RCC 7860 (cell line): ENCODE measurements at places on chromosomes 16 and 17.
A peak's percentile ranks its signal among the peaks of the same experiment; 100 is the strongest.

DNA sequence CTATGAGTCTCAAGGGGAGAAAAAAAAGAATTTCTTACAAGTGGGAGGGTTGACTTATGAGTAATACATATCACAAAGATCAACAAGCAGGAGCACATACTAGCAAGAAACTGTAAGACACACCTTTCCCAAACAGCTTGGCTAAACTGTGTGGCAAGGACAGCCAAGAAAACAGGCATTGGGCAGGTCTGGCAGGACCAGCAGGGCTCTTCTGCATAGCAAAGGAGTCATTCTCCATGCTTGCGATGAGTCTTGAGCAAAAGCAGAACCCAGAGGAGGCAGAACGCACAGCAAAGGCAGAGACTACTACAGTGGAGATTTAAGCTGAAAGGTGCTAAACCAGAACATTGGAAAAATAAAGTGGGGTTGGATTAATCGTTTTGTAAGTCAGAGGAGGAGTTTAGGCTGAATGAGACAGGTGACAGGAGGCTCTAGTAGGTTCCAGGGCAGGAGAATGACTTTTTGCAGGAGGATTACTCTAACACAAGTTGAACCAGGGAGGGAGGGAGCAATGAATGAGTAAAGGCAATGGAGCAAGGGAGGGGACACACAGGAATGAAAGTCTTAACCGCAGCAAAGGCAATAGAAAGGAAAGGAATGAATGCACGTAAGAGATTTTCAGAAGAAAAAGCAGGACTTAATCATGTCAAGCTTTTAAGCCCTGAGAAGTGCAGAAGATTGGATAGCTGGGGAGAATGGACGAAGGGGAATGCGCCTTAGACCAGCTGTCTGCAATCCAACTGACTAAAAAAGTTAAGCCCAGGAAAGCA is 2.7 kb downstream of the N4BP1 start:
- no peak for DNase-seq

DNA sequence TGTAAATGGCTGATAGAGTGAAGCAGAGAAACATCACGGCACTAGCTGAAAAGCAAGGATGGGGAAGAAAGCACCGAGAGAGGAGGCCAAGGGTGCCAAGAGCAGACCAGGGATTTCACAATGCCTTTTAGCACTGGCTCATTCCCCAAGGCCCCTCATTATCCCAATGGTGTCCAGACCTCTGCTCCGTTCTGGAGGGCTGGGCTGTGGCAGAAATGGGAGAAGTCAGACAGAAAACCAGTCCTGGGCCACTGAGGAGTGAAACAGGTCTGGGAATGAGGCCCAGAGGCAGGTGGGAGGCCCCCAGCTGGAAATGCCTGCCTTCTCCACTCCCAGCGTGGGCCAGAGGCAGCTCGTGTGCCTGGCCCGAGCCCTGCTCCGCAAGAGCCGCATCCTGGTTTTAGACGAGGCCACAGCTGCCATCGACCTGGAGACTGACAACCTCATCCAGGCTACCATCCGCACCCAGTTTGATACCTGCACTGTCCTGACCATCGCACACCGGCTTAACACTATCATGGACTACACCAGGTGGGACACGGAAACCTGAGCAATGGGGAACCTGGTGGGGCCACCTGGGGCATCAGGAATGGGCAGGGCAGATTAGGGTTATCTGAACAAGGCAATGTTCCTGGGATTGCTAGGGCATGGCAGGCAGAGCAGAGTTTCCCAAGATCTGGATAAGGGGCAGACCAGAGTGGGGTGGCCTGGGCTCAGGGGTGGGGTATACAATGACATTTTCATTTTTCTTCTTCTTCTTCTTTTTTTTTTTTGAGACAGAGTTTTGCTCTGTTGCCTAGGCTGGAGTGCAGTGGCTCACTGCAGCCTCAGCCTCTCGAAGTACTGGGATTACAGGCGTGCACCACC is 20.3 kb downstream of the ANKRD40 start:
- no peak for DNase-seq

- DNase-seq: peak; percentile 59
Observed at GRCh38 chr16:57871456-57871855, 69.2 kb upstream of the KIFC3 start.

DNA sequence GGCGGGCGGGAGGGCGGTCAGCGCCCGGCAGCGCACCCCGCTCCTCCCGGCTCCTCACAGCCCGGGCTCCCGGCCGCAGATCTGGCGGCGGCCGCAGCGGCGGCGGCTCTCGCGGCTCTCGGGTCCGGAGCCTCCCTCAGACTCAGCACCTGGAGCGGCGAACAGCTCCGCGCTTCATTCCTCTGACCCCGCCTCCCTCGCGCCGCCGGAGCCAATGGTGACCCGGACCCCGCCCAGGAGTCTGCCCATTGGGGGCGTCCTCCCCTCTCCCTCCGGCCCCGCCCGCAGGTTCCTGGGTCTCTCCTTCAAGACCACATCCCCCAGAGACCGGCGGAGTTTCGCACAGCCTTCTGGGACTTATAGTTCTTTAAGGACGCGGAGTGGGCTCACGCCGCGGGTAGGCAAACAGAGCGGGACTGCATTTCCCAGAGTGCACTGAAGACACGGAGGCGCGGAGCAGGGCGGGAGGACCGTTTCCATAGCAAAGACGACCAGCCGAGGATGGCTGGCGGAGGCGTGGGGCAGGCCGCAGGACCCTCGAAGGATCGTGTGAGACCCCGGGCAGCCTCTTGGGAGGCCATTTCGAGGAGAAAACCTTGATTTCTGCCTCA is at the start of gene SMPD3:
Gene SMPD3 (minus strand): TSS at position 149 of the 611 bp plus-strand sequence. CDS start 76,327 bp downstream, outside the sequence.
- peak; percentile 62 for DNase-seq

DNA sequence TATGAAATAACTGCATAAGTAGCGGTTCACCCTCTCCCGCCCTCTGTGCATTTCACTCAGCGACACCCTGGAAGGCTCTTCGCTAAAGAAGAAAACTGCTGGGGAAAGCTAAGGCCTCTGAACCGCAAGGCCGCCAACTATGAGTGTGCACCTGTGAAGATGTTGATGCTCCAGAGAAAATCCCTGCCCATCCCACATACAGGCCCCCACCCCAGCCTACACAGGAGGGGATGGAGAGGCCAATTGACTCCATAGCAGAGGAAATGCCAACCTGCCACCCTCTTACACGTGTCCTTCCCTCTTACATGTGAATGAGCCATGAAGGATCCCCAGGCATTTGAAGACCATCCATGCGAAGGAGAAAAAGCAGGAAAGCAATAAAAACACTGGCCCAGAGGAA is 104.8 kb downstream of the MGAT5B start:
- no peak for DNase-seq

DNA sequence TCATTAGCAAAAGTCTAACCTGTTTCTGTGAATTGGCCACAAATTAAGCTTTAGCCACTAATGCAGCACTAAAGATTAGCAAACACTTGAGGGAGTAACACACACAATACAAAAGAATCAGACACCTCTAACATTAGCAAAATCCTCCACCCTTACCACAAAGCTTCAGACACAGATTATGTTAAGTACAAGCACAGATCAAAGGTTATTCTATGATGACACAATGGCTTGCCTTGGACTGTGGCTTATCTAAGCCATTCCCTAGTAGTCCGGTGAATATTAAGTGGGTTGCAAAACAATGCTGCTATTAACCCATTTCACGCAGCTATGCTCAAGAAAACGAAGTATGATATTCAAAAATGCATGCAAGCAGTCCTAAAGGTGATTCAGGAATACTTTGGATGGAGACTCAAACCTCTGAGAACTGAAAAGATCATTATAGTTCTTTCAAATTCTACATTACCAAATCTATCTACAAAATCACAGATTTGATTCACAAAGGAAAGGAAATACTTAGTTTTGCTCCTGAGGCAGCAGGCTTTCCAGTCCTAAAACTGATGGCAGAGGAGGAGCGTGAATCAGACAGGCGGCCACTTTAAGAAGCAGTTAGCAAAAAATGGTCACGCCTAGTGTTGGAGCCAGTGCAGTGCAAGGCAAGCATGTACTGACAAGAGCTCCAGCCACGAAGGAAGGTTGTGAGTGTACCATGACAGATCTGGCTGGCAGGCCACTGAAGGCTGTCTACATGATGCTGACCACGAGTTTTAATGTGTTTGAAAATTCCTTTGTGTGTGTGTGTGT is 67.2 kb downstream of the PARN start:
- peak; percentile 57 for DNase-seq

DNA sequence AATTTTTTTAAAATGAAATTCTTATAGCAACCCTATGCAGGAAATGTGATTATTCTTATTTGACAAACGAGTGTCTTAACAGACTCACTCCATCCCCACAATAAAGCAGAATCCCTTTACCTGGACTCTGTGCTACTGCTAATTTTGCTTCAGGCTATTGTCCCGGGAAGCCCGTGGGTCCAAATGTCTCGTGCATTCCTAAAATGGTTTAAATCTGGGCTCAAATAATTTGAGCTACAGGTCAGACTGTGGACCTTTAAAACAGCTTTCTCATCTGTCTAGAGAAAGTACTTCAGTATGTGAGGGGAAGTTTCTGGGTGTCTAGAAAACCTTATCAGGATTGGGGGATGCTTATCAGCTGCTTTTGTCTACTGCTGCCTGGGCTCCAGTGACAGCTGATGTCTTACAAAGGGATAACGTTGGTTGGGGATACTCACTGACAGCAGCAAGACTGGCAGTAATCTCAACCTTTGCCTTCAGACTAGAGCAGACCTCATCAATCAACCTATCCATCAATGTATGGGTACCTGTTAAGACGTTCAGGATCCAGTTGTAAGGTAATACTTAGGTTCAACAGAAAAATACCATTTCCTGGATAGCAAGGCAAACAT is 197.9 kb upstream of the CDH11 start:
- DNase-seq: no peak

DNA sequence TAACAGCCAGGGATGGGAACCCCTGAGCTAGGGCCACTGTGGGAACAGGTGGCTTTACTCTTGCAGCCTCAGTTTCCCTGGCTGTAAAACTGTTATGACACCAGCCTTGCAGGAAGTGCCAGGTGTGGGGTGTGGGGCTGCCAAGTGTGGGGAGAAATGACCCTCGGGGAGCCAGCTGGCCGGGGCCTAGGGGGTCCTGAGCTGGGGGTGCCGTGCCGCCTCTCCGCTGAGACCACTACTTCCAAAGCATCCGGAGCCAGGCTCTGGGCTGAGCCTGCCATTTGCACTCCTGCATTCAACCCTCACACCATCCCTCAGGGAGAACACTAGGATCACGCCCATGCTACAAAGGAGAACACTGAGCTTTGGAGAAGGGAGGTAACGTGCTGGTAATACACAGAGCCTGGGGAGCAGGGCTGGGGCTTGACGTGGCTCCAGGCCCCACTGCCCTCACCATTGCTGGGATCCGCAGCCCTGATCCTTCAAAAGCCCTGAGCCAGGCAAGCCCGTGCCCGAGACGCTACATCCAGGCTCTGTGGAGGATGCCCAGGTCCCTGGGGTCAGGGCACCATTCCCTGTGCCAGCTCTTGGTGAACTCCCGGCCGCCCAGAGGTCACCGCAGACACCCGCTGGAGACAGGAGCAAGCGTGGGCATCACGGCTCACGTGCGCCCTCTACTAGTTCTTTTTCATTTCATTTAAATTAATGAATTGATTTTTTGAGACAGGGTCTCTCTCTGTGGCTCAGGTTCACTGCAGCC is 28.8 kb upstream of the GINS2 start:
- DNase-seq: peak; percentile 34

DNA sequence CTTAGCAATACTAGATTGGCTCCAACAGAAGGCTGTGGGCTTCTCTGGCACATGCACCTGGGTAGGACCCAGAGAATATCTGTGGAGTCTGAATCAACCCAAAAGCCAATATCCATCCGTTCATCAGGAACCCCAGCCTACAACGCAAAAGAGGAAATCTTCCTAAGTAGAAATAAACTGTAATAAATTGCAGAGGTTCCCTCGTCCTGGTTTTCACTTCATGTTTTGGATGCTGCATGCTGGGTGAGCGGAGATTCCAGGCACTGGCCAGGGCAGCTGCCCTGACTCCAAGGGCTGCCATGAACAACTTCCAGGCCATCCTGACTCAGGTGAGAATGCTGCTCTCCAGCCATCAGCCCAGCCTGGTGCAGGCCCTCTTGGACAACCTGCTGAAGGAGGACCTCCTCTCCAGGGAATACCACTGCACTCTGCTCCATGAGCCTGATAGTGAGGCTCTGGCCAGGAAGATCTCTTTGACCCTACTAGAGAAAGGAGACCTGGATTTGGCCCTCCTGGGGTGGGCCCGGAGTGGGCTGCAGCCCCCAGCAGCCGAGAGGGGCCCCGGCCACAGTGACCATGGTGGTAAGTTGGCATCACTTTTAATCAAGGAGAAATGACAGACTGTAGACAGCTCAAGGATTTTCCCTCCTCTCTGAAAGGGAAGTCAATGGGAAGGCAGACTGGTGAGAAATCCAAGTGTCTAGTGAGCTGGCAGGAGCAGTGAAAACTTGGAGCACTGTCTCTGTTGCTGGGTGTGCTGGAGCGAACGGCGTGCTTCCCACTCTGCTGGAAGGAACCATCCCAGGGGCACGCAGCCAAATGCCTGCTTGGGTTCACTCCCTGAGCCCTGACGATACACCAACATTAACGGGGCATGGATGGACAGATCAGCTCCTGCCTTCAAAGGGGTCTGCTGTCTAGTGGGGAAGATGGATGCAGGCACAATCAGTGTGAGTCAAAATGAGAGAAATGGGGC is 10.7 kb upstream of the CIITA start:
- no peak for DNase-seq

DNA sequence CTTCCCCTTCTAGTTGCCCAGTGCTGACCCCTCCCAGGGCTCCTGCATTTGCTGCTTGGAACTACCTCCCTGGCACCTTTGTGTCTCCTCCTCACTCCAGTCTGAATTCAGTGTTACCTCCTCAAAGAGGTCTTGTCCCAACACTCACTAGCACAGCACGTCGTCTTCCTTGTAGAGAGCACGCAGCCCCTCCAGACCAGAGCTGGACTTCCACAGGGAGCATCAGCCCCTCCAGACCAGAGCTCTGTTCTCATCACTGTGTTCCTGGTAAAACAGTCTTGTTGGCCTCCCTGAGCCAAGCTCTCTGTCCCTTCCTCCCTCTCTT is 27.8 kb upstream of the MGAT5B start:
- DNase-seq: no peak

DNA sequence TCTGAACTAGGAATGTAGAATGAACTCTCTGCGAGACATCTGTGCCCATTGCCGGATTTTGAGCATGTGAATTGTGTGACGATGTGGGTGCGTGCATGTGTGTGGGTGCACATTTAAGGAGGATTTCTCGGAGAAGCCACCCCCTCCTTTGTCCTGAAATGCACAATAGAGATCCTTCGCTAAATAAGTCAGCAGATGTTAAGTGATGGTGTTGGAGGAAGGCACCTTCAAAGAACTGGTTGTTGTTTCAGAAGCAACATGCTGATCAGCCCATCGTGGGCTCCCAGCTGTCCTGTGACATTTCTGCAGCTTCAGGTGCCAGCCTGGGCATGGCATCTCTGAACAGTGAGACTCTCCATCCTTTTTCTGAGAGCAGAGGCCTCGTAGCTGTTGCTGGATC is 194.9 kb downstream of the MSI2 start:
- DNase-seq: no peak

GRCh38 chr17:77465358-77466041 is 324.7 kb downstream of the SEC14L1 start:
- DNase-seq: no peak

GRCh38 chr17:39197380-39198185 is at the start of gene CACNB1:
Gene CACNB1, minus strand, starts transcription at chr17:39197669. Its CDS starts 174 bp downstream, at chr17:39197495.
- peak; percentile 52 for DNase-seq

- no peak for DNase-seq
Observed at GRCh38 chr17:62062302-62062701, 2.8 kb downstream of the MED13 start.
